Activated T-cell treated with anti-CD3 and anti-CD28 coated beads, Interleukin-2, amount 50 U/mL, for 72 hours (primary cell): ENCODE measurements at places on chromosomes 7 and 10. TPM values are rescaled to one million over a fixed set of nuclear protein-coding genes. Genes with fewer than 3 reads are reported as not detected.

Gene SLC12A9
- total RNA-seq: 20.1 TPM

Gene SPDYE11
- not detected for total RNA-seq

Gene ASB10
- total RNA-seq: not detected

Gene GJC3
- 0.58 TPM for total RNA-seq

Gene MMP21
- total RNA-seq: not detected
